OCI-LY7 (cell line): ENCODE measurements at places on chromosomes 1 and 21.

DNA sequence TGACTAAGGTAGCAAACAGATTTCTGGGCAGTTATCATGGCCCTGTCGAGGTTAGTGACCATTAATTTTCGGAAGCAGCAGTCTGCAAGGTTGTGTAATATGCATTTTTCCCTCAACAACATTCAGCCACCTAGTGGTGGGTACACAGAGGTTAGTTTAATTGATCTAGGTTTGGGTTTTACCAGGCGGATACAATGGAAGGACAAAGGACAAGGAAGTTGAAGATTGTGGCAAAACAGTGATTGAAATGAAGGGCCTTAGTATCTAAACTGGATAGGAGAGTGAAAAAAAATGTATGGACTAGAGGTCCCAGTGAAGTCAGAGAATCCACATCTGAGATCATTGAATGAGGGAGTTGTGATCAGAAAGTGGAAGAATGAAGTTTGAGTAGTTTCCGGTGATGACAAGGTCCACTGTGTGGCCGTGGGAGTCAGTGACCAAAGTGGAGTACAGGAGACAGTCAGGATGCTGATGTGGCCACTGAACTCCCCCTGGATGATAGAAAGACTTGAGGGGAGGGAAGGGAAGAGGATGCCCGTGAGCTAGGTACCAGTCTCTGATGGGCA is 2.8 kb downstream of the ARMH1 start:
- DNase-seq, result peak; percentile 66

- DNase-seq, result no peak
Measured at GRCh38 chr1:219847215-219847855, 81.0 kb downstream of the SLC30A10 start.

DNA sequence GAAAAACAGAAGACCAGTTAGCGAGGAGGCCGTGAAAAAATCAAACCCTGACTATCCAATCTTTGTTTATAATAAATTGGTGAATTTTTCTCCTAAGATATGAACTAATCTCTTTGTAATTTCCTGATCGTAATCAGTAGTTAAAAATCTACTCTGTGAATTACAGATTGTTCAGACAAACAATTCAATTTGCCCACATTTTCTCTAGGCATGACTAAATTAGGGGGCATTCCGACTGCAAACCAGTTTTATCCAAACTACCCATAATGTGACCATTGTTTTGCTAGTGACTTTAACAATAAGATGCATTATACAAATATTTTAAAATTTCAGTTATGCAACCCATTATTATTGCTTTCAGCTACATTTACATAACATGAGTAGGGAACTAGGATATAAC is 546.9 kb upstream of the ADAMTS5 start:
- no peak for DNase-seq

DNA sequence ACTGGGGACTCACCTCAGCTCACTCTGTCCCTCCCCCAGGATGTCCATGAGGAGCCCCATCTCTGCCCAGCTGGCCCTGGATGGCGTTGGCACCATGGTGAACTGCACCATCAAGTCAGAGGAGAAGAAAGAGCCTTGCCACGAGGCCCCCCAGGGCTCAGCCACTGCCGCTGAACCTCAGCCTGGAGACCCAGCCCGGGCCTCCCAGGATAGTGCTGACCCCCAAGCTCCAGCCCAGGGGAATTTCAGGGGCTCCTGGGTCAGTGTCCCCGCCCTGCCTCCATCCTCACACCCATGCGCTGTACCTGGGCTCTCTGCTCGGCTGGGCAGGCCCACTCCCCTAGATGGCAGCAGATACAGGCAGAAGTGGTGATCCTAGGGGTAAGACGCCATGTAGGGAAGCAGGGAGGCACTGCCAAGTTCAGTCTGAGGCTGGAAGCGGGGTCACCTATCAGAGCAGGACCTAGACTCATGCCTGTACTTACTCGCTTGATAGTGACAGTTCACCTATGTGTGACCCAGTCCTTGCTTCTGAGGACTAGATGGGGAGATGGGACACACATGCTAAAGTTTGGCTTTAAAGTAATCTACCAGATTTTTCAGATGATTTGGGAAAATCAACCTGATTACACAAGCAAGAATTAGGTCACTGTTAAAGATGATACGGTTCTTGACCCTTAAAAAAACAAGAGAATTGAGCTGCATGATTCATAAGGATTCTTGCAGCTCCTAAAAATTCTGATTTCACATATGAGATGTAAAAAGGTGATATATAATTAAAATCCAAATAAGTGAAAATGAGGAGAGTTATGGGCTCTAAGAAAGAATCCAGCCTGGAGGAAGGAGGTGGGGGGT is 38.7 kb downstream of the ETNK2 start:
- DNase-seq, result no peak

GRCh38 chr1:226606311-226607267 is 58.0 kb downstream of the STUM start:
- DNase-seq, result no peak

DNA sequence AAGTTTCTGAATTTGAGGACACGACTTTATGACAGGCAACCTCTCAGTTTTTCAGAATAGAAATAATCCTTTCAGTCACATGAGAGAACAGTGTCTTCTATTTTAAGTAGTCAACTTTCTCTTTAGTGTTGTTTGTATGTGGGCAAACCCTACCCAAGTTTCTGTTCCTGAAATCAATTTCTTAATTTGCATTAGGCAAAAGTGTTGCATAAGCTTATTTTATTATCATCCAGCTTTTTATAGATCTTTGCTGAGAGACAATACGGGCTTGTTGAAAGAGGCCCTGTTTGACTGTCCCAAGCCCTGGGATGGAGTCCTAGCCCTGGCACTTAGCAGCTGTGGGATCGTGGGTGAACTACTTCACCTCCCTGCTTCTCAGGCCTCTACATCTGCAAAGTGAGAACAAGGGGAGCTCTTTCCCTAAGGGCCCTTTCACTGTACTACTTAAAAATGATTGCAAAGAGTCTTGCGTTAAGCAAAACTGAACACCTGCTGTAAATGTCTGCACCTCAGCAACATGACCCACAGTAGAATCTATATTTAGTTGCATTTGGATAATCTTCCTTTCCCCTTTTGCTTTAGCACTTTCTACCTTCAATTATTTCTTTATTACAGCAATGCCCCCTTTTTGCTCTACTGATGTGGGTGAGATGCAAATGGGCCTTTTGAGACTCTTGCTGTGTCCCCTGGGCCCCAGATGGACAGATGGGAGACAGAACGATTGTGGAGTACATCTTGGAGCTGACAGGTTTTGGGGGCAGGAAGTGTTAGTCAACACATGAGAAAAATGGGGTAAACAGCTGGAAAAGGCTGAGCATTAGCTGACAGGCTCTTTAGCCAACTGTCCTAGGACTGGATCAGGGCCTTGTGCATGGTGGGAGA is 41.0 kb upstream of the SCAF4 start:
- peak; percentile 90 for DNase-seq

GRCh38 chr21:45974073-45975019 is 7.2 kb upstream of the COL6A1 start:
- DNase-seq, result no peak

- no peak for DNase-seq
Measured at GRCh38 chr1:178371933-178372388, 124.8 kb downstream of the CLEC20A start.

DNA sequence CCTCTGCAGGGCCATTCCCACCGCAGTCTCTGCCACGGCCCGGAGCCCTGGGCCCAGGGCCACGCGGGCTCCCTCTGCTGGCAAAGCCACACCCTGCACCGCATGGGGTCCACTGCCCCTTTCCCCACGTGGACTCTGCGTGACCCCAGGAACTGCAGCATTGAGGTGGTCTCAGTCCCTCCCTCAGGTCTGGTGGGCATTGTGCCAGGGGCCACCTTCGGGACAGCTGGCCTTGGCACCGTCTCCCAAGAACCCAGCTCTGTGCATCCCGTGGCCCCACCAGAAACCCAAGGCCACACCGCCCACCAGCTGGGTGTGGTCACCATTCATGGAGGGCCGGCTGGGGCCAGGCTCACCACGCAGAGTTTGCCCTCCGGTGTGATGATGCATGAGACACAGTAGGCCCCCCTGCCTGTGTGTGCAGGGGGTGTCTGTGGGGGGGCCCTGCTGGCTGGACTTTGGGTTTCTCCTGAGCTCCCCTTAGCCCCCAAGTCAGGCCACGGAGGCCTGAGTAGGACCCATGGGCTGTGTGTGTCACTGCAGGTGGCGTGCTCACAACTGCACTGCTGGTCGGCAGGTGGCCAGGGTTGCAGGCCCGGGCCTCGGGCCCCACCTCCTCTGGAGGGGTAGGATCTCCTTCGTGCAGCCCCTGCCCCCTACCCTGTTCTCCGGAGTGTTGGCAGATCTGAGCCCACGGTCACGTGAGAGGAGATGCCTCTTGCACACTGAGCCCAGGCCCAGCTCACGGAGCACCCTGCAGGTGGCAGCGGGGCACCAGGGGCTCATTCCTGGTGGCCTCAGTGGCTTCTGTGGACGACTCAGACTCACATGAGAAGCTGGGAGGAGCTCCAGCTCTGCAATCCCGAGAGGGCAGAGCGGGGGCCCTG is 5.8 kb downstream of the VWA1 start:
- peak; percentile 52 for DNase-seq

GRCh38 chr1:2563205-2563604 is 7.0 kb downstream of the TNFRSF14 start:
- no peak for DNase-seq

GRCh38 chr1:14061722-14062121 is 361.7 kb downstream of the PRDM2 start:
- DNase-seq, result no peak

DNA sequence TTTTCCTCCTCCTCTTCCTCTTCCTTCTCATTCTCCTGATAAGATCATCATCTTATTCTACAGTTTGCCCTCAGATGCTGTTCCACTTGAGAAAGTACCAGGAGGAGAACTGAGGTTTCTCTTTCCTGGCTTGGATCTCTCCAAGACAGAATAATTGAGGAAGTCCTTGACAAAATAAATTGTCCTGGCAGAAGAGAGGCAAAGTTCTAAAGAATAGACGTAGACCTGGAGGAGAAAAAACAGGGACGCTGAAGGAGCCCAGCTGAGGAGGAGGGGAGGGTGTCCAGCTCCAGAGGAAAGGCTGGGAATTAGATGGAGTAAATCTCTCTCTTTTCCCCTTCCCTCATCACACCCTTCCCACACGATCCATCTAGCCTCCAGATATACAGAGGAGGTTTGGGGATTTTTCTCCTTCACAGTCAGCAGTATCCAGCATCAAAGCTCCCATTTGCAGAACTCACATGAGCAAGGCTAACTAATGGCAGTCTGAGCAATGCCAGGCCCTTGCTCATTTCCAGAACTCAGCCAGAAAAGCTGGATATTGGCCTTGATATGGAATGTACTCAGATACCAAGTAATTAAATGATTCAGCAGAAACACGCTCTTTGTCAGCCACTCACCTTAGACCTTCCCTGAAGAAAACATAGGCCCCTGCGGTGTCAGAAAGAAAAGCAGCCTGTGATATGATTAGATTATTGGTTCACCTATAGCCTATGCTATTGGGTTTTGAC is 5.1 kb upstream of the GNG12 start:
- no peak for DNase-seq
